ENCODE measurements at places on chromosomes 1 and 21. TPM values are rescaled to one million over a fixed set of nuclear protein-coding genes. Genes with fewer than 3 reads are reported as not detected.

GRCh38 chr1:7561331-7561921 lies 209.7 kb upstream of the VAMP3 start:
- no peak overlapping the region for H3K27ac ChIP-seq
- H3K4me1 ChIP-seq = no peaks in the 10 kb centered on the region
- DNase-seq = peak; percentile 21
- H3K27me3 ChIP-seq = no peaks in the 10 kb centered on the region
- H3K36me3 ChIP-seq = no peaks in the 10 kb centered on the region
- H3K4me3 ChIP-seq = no peak overlapping the region

DNA sequence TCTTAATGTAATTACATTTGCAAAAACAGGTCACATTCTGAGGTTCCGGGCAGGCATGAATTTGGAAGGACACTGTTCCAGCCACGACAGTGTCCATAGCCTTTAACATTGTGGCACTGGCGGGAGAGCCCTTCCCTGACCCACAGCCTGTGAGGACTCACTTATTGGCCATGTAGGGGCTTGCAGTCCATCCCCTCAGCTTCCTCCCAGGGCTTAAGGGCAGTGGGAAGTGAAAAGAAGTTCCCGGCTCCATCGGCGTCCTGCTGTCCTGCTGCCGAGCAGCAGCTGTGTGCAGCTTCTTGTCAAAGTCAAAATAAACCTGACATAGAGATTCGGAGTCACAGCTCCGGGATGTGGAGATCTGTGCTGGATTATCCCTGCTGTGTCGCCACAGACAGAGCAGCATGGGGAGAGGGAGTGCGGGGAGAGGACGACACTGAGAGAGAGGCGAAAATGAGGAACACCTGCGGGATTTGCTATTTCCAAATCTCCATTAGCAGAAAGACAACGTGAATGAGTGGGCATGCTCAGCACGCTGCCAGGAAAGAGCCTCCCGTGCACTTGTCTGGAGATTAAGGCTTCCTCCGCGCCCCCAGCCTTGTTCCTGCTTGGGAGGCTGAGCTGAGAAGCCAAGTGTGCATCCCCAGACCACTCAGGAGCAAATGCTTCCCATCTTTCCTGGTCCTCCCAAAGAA lies 260.3 kb downstream of the ASTN1 start:
- DNase-seq = no peak
- H3K27ac ChIP-seq = no peak overlapping the region
- H3K27me3 ChIP-seq = no peaks in the 10 kb centered on the region
- no peak overlapping the region for H3K4me3 ChIP-seq
- no peaks in the 10 kb centered on the region for H3K36me3 ChIP-seq

- H3K4me3 ChIP-seq = no peak overlapping the region
- H3K4me1 ChIP-seq = no peaks in the 10 kb centered on the region
- no peak for DNase-seq
- H3K27me3 ChIP-seq = no peaks in the 10 kb centered on the region
- H3K27ac ChIP-seq = no peak overlapping the region
These were observed 68.0 kb upstream of the CYP2J2 start for GRCh38 chr1:59994302-59995198.

GRCh38 chr1:8889925-8890785 lies 11.7 kb upstream of the ENO1 start:
- H3K27ac ChIP-seq = peak overlapping the region; percentile 44
- no peak for DNase-seq
- H3K4me1 ChIP-seq = peaks cover 3% of the 10 kb centered on the region
- no peaks in the 10 kb centered on the region for H3K36me3 ChIP-seq

DNA sequence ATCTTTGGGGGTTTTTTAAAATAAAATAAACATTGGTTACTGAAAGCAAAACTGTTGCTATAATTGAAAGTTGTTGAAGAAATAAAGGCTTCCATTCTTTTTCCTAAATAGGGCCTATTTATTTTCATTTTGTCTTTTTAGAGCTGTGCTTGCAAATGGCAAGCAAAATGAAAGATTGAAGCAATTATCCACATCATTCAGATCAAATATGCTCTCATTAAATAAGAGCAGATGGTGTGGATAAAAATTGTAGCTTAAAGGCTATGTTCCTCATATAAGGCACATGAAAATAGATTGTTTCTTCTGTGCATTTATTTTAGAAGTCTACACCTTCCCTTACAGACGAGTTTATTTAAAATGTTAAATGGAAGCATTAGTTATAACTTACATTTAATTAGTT lies 1317.7 kb downstream of the MRPL39 start:
- DNase-seq = no peak
- H3K27me3 ChIP-seq = no peaks in the 10 kb centered on the region
- no peak overlapping the region for H3K27ac ChIP-seq
- H3K4me3 ChIP-seq = no peak overlapping the region

- no peaks in the 10 kb centered on the region for H3K4me1 ChIP-seq
- no peaks in the 10 kb centered on the region for H3K36me3 ChIP-seq
- no peaks in the 10 kb centered on the region for H3K27me3 ChIP-seq
- DNase-seq = no peak
These were observed 199.4 kb upstream of the PTBP2 start for GRCh38 chr1:96521994-96522760.

DNA sequence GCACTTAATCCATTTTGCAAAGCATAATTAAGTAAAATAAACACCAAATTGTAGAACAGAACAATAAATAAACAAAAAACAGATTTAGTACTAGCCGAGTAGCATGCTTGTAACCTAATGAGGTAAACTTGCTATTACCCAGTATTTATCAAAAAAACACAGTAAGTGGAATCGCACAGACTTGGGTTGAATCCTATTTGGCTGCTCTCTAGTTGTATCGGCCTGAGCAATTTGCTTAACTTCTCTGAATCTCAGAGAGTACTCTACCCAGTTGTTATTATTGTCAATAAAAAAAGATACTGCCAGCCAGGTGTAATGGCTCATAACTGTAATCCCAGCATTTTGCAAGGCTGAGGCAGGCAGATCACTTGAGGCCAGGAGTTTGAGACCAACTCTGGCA lies 664.3 kb downstream of the ADGRL2 start:
- no peaks in the 10 kb centered on the region for H3K27me3 ChIP-seq
- no peak for DNase-seq
- H3K4me1 ChIP-seq = peaks cover 13% of the 10 kb centered on the region
- H3K36me3 ChIP-seq = no peaks in the 10 kb centered on the region
- no peak overlapping the region for H3K27ac ChIP-seq

Gene HENMT1
- total RNA-seq = 0.42 TPM

Gene EPHX1
- total RNA-seq = 151 TPM
